NCI-H187 treated with DMSO at 0.1 percent for 48 hours (cell line): ENCODE measurements at places on chromosomes 5 and 9.

GRCh38 chr5:179250561-179251225, 94.6 kb downstream of the ADAMTS2 start:
- no peak for DNase-seq

DNA sequence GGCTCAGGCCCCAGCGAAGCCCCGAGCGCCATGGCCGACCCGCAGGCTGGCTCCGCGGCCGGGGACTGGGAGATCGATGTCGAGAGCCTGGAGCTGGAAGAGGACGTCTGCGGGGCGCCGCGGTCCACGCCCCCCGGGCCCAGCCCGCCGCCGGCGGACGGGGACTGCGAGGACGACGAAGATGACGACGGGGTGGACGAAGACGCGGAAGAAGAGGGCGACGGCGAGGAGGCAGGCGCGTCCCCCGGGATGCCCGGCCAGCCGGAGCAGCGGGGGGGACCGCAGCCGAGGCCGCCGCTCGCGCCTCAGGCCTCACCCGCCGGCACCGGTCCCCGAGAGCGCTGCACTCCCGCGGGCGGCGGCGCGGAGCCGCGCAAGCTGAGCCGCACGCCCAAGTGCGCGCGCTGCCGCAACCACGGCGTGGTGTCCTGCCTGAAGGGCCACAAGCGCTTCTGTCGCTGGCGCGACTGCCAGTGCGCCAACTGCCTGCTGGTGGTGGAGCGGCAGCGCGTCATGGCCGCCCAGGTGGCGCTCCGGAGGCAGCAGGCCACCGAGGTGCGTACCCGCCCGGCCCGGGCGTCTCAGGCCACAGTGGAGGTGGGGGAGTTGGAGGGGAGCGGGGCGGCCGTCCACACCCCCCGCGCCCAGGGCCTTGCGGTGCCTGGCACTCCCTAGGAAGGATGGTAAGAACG, 1.6 kb downstream of the DMRT2 start:
- DNase-seq, result no peak

GRCh38 chr5:81779125-81779915, 28.4 kb upstream of the SSBP2 start:
- DNase-seq, result no peak

- DNase-seq, result no peak
Observed at GRCh38 chr5:67338421-67338820, 141.8 kb upstream of the CD180 start.

DNA sequence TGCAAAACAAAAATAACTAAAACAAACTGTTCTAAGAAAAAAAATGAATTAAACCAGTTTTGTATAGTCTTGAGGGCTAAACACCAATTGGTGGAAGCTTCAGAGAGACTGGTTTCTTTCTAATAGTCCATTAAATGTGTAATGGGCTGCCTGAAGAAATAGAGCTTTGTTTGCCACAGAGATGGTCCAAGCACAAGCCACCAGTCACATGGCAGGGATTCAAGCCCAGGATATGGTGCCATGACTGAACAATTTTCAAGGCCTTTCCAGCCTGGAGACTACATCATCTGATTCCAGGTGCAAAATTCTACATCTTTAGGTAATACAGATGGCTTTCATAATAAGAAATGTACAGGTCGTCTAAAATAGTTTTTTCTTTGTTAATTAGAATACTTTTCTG, 355.3 kb downstream of the NR2F1-AS1 start:
- no peak for DNase-seq

GRCh38 chr9:87464992-87465378, 32.7 kb upstream of the DAPK1 start:
- DNase-seq, result no peak
